Choroid plexus epithelial cell (primary cell): ENCODE measurements at places on chromosomes 13 and 19.
A peak's percentile ranks its signal among the peaks of the same experiment; 100 is the strongest.

- no peak for DNase-seq
Observed at GRCh38 chr19:53531457-53531856, 6.5 kb upstream of the ZNF331 start.

- no peak for DNase-seq
Observed at GRCh38 chr13:39418424-39418823, 184.6 kb downstream of the LHFPL6 start.

- no peak for DNase-seq
Observed at GRCh38 chr13:72694314-72694713, 33.1 kb downstream of the MZT1 start.

DNA sequence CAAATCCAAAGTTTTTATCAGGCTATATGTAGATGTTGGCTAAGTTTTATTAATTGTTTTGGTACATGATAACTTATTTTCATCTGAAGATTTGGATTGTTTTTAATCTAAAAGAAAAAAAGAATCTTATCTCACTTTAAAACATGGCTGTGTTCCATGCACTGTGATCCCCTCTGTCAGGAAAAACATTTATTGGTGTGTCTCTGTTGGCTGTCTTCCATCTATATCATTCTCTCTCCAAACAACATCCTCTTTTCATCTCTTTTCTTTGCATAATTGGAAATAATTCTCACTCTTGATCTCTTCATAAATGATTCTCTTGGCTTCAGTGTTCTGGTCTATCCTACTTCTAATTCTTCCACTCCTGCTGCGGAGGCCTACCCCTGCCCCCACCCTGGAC, 4.2 kb downstream of the NALCN start:
- no peak for DNase-seq

DNA sequence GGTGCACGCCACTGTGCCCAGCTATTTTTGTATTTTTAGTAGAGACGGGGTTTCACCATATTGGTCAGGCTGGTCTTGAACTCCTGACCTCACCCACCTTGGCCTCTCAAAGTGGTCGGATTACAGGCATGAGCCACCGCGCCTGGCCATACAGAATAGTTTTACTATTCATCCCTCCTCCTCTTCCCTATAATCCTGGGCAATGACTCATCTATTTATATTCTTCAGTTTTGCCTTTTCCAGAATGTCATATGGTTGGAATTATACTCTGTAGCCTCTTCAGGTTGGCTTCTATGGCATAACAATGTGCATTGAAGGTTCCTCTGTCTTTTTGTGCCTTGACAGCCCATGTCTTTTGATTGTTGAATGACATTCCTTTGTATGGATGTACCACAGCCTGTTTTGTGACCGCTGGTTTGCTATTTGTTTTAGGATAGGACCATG, 22.2 kb upstream of the LRP3 start:
- DNase-seq: no peak

DNA sequence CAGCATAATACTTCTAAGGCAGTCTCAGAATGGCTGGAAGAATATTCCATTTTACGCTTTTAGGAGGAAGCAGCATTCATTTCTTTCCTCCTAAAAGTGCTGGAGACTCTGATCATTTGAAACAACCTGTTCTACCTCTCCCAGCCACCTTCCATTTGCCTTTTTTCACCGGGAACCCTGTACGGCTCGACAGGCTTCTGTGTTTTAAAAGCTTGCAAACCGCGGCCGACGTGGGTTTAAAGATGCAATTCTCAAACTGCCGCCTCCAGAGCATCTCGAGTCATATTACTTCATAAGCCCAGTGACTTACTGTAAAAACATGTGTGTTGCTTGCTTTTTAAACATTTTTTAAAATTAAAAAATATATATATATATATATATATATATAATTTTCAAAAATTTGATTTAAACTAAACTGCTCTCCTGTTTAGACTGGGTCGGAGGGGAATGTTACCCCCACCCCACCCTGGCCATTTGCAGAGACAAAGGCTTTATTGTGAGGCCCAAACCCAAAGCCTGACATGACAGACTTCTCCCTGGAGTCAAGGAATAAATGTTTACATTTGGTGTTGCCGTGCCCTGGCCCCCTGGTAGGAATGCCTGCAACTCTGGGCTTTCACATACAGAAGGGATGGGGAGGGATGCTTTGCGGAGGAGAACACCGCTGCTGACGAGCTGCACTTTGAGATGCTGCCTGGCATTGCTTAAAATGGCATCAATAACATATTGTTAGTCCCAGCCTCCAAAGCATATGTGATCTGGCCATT, 30.4 kb downstream of the ZNF536 start:
- DNase-seq: no peak

GRCh38 chr13:48485432-48485831, 47.4 kb downstream of the RCBTB2 start:
- no peak for DNase-seq

DNA sequence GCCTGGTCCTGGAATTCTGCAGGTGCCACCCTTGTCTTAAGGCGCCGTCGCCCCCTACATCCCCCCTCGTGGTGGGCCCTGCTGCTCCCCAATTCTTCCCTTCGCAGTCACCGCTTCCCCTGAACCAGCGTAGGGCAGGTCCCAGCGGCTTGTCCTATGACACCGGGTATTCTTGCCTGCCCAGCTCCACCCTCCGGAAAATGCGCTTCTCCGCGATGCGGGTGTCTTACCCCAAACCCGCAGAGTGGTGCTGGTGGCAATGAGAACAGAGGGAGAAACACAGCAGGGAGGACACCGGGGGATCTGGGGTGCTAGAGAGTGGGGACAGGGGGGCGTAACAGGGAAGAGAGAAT, 9.0 kb downstream of the ZNF808 start:
- peak; percentile 8 for DNase-seq

DNA sequence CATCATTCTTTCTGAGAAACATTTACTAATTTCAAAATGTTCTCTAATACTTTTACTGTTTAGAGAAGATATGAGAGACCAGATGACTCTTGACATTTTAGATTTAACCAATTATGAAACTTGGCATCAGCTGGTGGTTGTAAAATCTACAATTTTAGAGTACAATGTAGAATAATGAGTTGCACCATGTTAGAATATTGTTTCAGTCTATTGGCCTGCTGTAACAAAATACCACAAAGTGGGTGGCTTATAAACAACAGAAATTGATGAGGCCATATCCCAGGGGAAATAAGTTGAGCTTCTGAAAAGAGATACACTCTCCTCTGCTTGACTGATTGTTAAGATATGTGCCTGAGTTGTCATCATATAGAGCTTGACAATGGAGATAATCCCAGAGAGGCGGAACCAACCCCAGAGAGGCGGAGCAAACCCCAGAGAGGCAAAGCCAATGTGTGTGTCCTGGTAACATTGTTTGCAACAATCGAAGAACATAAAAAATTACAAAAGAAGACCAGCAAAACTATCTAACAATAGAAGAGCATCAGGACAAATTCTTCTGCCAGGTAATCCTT, 373.0 kb upstream of the SLITRK1 start:
- no peak for DNase-seq

DNA sequence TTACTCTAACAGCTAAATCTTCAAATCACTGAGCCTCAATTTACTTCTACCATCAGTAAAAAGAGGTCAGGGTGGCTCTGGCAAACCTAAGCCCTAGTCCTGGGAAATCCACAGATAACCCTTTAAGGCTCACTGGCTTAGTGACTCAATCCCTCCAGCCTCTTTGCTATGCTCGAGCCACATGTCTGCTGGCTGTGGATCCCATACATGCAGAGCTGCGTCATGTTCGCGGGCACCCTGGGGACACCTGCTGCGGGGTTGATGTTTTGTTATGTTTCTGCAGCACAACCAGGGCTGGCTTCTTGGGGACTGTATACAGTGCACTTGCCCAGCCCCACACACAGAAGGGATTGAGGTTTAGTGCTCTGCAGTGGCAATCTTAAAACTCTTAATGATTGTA, 41.6 kb upstream of the C13orf42 start:
- peak; percentile 46 for DNase-seq

- no peak for DNase-seq
Observed at GRCh38 chr13:41952749-41953148, 8.2 kb downstream of the VWA8 start.

DNA sequence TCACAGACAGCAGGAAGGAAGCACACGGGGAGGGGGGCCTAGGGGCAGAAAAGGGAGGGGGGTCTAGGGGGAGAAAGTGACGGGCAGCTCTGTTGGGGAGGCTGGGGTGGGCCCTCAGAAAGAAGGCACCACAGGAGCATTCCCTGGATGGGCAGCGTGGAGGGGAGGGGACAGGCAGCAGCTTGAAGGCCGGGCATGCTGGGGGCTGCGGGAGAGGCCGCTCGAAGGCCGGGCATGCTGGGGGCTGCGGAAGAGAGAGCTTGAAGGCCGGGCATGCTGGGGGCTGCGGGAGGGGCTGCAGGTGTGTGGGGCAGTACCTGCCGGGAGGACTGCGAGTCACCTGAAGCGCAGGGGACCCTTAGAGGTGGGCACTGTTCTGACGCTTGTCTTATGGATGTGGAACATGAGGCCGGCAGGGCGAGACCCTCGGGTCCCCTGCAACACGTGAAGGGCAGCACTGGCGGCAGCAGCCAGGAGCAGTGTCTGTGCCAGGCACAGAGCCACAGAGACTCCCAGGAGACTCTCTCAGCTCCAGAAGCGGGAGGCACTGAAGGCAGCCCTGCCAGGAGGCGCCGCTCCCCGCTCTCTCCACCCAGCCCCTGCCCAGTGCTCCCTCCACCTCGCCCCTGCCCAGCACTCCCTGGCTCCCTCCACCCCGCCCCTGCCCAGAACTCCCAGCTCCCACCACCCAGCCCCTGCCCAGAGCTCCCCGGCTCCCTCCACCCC, 13.3 kb downstream of the ZNF787 start:
- no peak for DNase-seq

GRCh38 chr19:52007451-52007805, 583 bp downstream of the ZNF615 start:
- DNase-seq: peak; percentile 6

- peak; percentile 24 for DNase-seq
Observed at GRCh38 chr19:31675193-31675913, 326.1 kb upstream of the TSHZ3 start.

DNA sequence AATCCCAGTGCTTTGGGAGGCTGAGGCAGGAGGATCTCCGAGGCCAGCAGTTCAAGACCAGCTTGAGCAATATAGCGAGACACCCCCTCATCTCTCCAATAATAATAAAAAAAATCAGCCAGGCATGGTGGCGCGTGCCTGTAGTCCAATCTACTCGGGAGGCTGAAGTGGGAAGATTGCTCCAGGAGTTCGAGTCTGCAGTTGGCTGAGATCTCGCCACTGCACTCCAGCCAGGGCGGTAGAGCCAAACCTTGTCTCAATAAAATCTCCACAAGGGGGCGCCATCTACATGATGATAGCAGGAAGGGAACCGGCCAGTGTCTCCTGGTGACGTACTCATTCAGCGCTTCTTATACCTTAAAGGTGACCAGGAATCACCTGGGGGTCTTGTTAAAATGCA, 13.6 kb upstream of the C5AR1 start:
- DNase-seq: peak; percentile 89

DNA sequence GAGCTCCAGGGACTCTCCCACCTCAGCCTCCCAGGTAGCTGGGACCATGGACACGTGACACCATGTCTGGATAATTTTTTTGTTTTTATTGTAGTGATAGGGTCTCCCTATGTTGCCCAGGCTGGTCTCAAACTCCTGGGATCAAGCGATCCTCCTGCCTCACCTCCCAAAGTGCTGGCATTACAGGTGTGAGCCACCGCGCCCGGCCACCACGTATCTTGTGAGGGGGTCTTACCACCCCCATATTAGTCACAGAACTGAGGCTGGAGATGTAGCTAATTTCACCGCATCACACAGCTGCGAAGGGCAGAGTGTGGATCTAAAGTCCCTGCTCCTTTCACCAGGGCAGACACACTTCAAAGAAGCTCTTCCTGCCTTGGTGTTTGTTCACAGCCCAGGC, 211.8 kb upstream of the SOX1 start:
- no peak for DNase-seq

GRCh38 chr19:58033741-58034476, at the start of gene ZSCAN1:
TSS of gene ZSCAN1 (plus strand) at chr19:58034025. CDS start at chr19:58037837, 3,812 bp downstream.
- peak; percentile 58 for DNase-seq

GRCh38 chr19:612941-613340, 20.4 kb downstream of the POLRMT start:
- DNase-seq: no peak

DNA sequence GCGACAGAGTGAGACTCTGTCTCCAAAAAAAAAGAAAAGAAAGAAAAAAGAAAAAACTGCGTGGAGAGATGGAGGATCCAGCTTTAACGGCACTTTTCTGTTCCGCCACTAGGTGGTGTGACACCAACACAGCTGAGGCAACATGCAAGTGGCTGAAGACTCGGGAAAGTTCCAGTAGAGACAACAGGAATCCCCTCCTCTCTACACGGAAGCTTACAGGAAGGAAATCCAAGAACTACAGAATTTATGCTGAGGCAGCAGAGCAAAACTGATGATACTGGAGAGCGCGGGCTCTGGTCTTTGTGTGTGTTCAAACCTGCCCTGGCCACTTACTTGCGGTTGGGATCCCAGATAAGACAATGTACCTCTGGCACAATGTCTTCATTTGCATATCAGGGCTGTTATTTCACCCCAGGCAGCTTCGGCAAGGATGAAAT, 9.9 kb downstream of the RANBP3 start:
- peak; percentile 92 for DNase-seq

DNA sequence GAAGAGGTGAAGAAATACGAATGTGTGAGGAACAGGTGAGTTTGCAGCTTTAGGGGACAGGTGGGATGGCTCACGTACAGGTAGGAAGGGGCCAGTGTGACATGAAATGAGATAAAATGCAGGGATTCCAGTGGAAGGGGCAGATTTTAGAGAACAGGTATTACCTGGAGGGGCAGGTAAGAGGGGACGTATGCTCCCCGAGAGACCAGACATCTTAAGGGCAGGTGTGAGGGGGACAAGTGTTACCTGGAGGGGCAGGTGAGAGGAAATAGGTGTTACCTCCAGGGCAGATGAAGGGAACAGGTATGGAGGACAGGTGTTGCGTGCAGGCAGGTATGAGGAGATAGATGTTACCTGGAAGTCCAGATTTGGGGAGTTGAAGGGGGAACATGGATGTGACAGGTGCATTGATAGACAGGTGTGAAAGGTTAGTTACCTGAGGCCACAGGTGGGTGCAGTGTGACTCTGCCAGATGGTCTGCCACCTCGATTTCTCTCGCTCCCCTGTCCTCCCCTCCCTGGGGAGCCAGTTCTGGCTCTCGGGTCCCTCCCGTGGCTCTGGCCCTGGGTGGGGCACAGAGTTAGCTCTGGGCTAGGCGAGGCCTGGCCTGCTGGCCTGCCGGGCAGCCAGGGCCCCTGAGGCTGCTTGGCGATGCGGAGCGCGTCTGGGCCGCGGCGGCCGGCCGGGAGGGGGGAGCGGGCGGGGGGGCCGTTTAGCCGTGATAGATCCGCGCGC, 2.1 kb downstream of the ERFL start:
- no peak for DNase-seq

DNA sequence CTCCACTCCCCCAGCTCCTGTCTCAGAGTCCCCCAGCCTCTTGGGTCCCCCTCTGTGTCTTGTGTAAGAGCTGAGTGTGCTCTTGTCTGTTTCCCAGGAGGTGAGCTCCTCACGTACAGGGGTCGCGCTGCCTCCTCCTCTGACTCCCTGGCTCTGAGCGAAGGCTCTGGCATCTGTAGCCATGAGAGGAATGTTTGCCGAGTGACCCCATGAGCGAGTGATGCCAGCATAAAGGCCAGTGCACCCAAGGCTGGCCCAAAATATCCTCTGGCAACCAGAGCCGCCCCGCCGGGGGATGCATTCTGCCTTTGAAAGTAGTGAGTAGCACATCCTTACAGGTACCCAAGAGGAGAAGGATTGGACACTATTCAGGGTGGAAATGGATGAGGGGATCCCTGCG, 26.2 kb upstream of the C19orf12 start:
- DNase-seq: no peak

GRCh38 chr19:1998712-1999708, 16.5 kb downstream of the BTBD2 start:
- no peak for DNase-seq
